Activated CD8-positive, alpha-beta memory T cell treated with anti-CD3 and anti-CD28 coated beads for 1 hour (primary cell): ENCODE measurements at places on chromosomes 5 and 9.

GRCh38 chr5:7657153-7657552 lies 193.8 kb downstream of the CFAP90 start:
- DNase-seq, result no peak

DNA sequence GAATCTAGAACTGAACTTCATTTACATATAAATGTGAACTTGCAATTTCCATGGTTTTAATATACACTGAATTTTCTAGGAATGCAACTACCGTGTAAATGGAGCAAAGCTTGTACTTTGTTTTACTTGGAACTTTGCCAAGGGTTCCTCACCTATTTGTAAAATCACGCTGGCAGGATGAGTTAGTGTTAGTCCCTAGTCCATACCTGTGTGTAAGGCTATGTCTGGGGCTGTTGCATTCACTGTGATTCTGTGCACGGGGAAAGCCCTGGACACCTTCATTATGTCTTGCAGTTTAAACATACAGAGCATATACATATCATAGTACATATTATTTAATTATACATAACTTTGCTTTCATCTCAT lies 119.9 kb downstream of the PAX5 start:
- DNase-seq, result no peak

- no peak for DNase-seq
Measured at GRCh38 chr5:88093765-88094164, 174.9 kb downstream of the TMEM161B start.

DNA sequence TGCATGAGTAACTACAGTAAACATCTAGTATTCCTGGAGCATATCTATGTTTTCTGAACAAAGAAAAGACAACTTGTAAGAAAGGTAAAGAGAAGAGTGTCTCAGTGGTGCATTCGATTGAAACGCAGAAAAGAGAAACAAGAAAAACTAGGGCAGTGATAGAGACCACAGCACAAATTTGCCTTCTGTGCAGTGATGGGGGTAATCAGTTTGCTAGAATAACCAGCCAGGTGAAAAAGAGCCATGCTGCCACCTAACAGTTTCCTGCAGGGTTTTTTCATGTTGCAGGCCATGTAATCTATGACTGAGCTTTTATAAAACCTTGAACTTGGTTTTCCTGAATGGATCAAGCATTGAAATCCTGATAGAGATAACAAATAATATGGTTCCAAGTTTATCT lies 198.4 kb upstream of the MEF2C start:
- no peak for DNase-seq

GRCh38 chr9:120351106-120351505 lies 228.9 kb downstream of the CDK5RAP2 start:
- DNase-seq, result no peak

GRCh38 chr5:1161833-1162229 lies 39.6 kb upstream of the SLC6A19 start:
- DNase-seq, result no peak

GRCh38 chr9:106897236-106897635 lies 34.3 kb downstream of the ZNF462 start:
- DNase-seq, result no peak

GRCh38 chr5:148687427-148687826 lies 33.1 kb upstream of the HTR4 start:
- DNase-seq, result no peak

- no peak for DNase-seq
Measured at GRCh38 chr9:12425878-12426864, 267.0 kb upstream of the TYRP1 start.

GRCh38 chr9:27387722-27388121 lies 90.8 kb upstream of the EQTN start:
- DNase-seq, result no peak

- no peak for DNase-seq
Measured at GRCh38 chr5:52656569-52657246, 131.0 kb upstream of the ITGA1 start.
